Putamen (tissue), 1 donor: ENCODE measurements at places on chromosomes 2 and 18.

DNA sequence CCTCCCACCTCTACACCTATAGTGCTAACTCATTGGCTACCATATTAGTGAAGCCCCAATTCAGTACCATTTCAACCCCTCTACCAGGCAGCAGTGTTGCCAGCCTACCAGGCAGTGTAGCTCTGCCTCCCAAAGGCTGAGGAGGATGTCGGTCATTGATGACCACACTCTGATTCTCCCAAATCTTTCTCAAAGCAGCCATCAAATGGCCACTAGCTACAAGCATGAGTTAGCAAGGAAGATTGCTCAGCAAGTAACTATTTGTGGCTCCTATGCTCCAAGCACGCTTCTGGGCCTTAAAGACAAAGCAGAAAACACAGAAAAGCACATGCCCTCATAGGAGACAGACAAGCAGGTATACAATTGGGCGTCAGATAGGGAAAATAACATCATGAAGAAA, 42.7 kb upstream of the AFF3 start:
- DNase-seq, result no peak

DNA sequence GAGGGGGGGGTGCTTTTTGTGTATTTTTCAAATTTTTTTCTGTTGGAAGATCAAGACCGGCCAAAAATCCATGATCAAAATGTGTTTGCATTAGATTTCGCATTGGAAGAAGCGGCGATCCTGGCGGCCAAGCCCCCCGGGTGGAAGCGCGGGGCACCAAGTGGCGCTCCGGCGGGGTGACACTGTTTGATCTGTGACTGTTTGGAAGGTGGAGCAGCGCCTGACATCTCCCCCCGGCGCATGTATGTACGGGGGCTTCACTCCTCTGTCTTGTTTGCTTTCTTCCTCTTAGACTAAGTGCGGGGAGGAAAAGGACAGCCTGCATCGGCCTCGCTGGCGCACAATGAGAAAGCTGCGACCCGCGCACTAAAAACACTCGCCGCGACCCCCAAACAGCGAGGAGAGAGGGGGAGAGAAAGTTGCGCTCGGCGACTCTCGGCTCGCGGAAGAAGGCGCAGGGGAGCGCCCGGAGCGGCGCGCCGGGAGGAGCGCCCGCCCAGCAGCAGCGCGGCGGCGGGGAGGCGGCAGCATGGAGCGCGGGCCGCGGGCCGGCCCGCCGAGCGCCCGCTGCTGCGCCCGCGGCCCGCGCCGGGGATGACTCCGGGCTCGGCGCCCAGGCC, 515 bp downstream of the TSHZ1 start:
- DNase-seq, result no peak

DNA sequence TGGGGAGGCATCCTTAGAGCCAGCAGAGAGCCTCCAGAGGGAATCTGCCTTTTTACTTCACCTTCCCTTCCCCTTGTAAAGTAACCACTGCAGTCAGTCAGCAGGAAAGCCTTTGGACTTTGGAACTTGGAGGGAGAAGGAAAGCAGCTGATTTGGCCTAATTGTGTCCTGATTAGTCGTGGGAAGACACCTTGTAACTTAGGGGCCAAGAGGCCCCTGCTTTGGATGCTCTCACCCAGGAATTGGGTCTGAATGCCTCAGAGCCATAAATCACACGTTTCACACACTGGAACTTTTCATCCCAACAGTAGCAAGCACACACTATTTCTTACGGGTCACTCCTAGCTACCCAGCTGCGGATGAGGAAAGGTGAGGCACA, 81.0 kb upstream of the PPM1B start:
- DNase-seq, result no peak

- no peak for DNase-seq
Measured at GRCh38 chr2:233938676-233939370, 21.6 kb downstream of the TRPM8 start.

DNA sequence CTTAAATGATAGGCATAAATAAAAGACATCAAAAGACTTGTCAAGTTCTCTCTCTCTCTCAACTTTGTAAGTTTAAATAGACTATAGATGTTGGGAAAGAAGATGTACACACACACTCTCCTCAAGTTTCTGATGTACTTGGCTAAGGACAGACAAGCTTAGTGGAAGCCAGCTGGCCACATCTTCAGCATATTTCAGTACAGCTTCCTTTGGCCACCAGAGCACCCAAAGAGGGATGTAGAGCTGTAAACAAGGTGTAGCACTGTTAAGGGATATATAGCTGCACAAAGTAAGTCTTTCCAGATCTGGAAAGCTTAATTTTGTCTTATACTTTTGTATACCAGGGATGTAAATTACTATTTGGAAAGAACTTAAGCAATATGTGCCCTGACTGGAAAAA, 64.3 kb upstream of the MSTN start:
- no peak for DNase-seq

DNA sequence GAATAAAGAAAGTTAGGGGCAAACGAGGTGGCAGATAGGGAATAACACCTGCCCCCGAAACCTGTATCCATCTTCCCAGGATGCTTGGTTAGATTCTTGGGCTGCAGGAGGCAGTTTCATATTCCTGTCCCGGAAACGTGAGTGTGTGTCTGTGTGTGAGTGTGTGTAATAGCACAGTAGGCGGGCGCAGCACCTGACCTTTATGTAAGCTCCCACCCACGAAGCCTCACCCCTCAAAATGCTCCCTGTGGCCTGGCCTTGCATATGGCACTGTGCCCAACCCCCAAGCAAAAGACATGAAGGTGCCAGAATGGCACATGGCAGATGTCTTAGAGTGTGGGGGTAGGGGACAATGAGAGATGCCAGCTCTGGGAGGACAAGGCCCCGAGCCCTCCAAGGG, 48.9 kb downstream of the EFR3B start:
- DNase-seq, result no peak

DNA sequence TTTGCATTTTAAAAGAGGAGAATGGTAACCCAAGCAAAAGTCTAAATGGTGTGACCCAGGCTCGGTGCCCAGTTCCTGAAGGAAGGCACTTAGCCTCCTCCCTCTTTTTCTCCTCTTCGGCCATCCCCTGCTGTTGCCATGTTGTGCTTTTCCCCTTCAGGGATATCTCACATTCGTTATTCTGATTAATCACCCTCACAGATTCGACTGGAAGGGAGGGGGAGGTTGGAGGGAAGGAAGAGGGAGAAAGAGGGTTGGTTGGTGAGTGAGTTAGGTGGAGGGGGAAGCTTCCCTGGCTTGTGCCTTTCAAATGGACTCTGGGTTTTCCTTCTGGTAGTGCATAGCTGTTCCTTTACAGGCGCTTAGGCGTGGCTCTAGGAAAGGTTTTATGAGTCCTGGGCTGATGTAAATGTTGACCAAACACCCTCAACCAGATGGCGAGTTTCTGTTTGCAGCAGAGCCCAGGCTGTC, 39.0 kb upstream of the LYPD6B start:
- no peak for DNase-seq

DNA sequence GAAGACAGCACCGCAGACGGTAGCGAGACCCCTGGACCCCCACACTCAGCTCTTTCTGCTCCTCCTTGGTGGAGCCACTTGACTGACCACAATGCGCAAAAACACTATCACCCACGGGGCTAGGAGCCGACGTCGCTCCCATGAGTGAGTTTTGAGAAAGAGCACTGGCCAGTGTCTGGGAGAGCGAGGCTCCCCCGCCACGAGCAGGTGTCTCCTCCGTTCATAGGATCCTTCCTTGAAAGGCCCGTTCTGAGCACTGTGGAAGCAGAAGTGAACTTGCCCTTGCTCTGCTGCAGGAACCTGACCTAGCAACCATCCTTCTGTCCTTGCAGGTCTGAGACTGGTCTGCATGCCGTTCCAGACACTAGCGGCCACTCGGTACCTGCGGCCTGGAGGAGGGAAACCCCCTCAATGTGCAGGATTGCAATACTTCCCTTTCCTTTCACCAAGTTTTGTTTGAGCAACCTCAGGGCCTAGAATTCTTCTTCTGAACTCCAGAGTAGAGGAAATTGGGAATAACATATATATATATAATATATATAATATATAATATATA, 12.9 kb upstream of the ZNF516 start:
- no peak for DNase-seq

- DNase-seq, result no peak
Measured at GRCh38 chr2:239596253-239596652, 195.4 kb upstream of the HDAC4 start.
